SJSA1 (cell line): ENCODE measurements at places on chromosomes 13 and 19. TPM values are rescaled to one million over a fixed set of nuclear protein-coding genes. Genes with fewer than 3 reads are reported as not detected.

Gene CEACAM8
- total RNA-seq = not detected in 2 replicates

DNA sequence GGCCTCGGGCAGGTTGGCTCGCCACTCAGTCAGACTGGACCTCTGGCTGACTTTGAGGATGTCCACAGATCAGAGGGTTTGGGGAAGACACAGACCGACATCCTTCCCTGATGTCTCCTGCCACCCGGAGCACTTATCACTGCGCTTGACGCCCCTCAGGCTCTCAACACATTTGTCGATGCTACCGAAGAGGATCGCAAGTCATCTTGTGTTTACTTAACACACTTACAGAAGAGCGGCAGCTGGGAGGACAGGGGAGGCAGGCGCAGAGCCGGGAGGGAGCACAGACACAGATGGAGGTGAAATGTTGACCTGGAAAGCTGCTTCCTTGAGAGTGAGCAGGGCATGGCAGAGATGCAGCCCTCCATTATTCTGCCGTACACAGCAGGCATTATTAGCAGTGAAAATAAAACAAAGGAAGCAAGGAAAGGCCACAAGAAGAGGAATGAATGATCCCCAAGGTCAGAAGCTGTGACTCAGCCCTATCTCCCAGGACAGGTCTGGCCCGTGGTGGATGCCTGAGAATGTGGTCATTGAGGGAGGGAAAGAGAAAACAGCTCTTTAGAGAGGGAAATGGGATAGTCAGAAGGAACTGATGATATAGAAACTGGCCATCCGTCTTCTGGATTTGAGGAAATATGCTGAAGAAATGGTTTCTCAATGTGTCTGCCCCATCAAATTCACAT, 549.5 kb upstream of the ARGLU1 start:
- DNase-seq = no peak
- H3K4me1 ChIP-seq = no peaks in the 10 kb centered on the region
- H3K27ac ChIP-seq = no peak overlapping the region
- no peak overlapping the region for H3K4me3 ChIP-seq
- no peaks in the 10 kb centered on the region for H3K27me3 ChIP-seq

GRCh38 chr13:44425041-44425814, 51.6 kb downstream of the SERP2 start:
- DNase-seq = no peak
- H3K27ac ChIP-seq = no peak overlapping the region
- H3K4me1 ChIP-seq = no peaks in the 10 kb centered on the region; the same call in 1 of the 2 replicates
- no peaks in the 10 kb centered on the region for H3K27me3 ChIP-seq

- no peak overlapping the region for H3K27ac ChIP-seq
- no peak for DNase-seq
- no peaks in the 10 kb centered on the region for H3K4me1 ChIP-seq
- no peaks in the 10 kb centered on the region for H3K36me3 ChIP-seq
- no peak overlapping the region for H3K4me3 ChIP-seq
Measured at GRCh38 chr13:47326061-47326460, 429.2 kb upstream of the HTR2A start.

DNA sequence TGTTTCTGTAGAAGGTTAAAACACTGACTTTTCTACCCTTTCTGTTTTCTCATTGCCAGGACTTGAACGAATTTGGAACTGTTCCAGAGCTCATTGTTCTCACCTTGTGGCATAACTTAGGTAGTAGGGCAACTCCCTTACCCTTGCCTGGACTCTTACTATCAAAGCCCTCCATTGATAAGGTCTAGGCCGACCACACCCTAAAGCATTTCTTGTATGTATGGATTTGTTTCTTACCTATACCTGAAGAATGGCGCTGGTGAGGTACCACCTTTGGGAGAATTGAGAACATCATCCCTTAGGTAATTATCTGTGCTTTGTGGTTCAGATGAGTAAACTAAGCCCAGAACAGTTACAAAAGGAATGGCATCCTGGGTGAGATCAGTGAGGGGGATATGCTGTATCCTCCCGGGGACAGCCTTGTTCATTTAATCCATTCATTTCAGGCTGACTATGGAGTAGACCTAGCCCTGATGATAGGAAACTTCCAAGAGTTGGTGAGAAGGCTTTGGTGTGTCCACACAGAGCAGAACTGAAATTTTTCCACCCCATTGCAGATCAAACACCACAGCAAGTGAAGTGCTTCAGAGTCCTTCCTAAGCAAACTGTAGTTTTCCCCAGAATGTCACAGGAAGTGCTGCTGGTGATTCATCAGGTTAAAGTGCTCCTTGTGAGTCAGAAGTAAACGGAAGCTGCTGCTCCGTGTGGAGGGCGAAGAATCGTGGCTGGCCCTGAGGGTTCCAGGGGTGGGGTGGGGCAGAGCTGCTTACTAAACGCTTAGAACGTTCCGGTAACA, 113.0 kb downstream of the TEX26 start:
- DNase-seq = peak; percentile 92
- H3K27ac ChIP-seq = peak overlapping the region; percentile 84
- peaks cover 23% of the 10 kb centered on the region for H3K4me1 ChIP-seq

- no peak overlapping the region for H3K27ac ChIP-seq
- peaks cover 5% of the 10 kb centered on the region for H3K4me1 ChIP-seq
- H3K36me3 ChIP-seq = peaks cover 98% of the 10 kb centered on the region
Measured at GRCh38 chr19:14410091-14411051, 8.8 kb downstream of the DDX39A start.

Gene UPK1A
- total RNA-seq = not detected in 2 replicates

- H3K27ac ChIP-seq = no peak overlapping the region
- no peak for DNase-seq
- no peak overlapping the region for H3K4me3 ChIP-seq
- H3K36me3 ChIP-seq = peaks cover 89% of the 10 kb centered on the region
- peaks cover 21% of the 10 kb centered on the region for H3K4me1 ChIP-seq
- no peaks in the 10 kb centered on the region for H3K27me3 ChIP-seq
Measured at GRCh38 chr19:47142779-47143178, 12.1 kb downstream of the SAE1 start.

DNA sequence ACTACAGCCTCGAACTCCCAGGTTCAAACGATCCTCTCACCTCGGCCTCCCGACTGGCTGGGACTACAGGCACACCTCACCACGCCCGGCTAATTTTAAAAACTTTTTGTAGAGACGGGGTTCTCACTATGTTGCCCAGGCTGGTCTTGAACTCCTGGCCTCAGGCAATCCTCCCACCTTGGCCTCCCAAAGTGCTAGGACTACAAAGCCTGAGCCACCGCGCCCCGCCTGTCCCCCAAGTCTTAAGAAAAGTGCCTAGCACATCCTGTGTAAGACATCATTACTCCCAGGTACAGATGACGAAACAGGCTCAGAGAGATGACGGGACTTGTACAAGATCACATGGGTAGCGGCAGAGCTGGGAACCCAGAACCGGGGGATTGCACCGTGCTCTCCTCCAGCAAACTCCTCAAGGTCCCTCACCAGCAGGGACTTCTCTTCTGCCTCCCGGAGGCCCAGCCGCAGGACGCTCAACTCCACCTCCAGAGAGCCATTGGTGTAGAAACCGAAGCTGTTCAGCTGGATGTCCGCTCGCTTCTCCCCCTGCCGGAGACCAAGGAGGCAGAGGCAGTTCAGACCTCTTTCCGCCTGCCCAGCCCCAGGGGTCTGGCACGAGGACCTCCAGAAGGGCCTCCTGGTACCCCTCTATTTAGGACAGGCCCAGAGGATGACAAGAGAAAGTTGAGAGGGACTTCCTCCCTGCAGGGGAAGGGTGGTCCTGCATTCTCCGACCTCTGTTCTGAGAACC, 1.0 kb downstream of the GPR108 start:
- H3K36me3 ChIP-seq = peaks cover 16% of the 10 kb centered on the region; the same call in 1 of the 2 replicates
- H3K27ac ChIP-seq = 0 out of 2 replicates have a peak overlapping the region, but pooled peaks have one; percentile 84
- H3K27me3 ChIP-seq = no peaks in the 10 kb centered on the region
- H3K4me1 ChIP-seq = peaks cover 27% of the 10 kb centered on the region
- H3K4me3 ChIP-seq = peak overlapping the region; percentile 72

DNA sequence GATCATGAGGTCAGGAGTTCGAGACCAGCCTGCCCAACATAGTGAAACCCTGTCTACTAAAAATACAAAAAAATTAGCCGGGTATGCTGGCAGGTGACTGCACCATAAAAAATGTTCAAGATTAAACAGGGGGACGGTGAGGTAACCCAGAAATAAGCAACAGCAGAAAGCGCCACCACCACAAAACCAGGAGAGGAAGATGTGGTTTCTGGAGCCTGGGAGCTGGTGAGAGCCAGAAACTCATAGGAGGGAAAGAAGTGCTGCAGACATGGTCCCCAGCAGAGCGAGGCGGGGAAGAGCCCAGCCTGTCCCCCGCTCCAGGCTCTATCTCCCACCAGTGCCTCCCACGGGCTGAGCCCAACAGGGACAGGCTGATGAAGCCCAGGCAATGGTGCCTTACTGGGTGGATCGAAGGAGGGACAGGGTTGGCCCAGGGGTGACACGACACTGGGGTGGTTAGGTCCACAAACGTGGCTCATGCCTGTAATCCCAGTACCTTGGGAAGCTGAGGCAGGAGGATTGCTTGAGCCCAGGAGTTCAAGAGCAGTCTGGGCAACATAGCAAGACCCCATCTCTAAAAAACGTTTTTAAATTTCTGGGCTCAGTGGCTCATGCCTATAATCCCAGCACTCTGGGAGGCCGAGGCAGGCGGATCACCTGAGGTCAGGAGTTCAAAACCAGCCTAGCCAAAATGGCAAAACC, 19.0 kb downstream of the SPC24 start:
- H3K4me1 ChIP-seq = peaks cover 57% of the 10 kb centered on the region
- no peak overlapping the region for H3K4me3 ChIP-seq
- H3K36me3 ChIP-seq = peaks cover 24% of the 10 kb centered on the region
- H3K27me3 ChIP-seq = no peaks in the 10 kb centered on the region
- H3K27ac ChIP-seq = peak overlapping the region; percentile 100

Gene APLP1
- total RNA-seq = 11.1 and 11.6 TPM in 2 replicates

Gene ZNF470
- total RNA-seq = 0.60 and 2.3 TPM in 2 replicates

Gene MZT1
- total RNA-seq = 53.0 and 76.5 TPM in 2 replicates

Gene KLK6
- total RNA-seq = not detected in 2 replicates

- no peaks in the 10 kb centered on the region for H3K27me3 ChIP-seq
- H3K4me1 ChIP-seq = peaks cover 16% of the 10 kb centered on the region
- H3K27ac ChIP-seq = peak overlapping the region; percentile 78
- no peak overlapping the region for H3K4me3 ChIP-seq
- peak; percentile 89 for DNase-seq
- no peaks in the 10 kb centered on the region for H3K36me3 ChIP-seq
Measured at GRCh38 chr13:46354156-46355087, 32.6 kb downstream of the RUBCNL start.

DNA sequence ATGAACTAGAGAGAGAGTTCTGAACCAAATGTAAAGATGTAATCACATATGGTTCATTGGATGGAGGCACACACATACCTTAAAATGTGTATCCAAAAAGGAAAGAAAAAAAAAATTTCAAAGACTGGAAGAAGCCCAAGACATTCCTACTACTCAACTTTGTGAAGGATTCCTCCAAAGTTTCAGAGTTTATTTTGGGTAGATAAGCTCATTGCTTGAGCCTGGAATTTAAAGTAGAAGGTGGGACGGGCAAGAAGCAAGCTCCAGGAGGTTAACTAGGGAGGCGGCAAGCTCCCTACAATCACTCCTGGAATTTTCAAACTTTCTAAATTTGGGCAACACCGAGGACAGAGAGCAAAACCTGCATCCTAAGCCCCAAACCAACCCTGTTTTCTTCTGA, 1.9 kb downstream of the TSHZ3 start:
- peaks cover 23% of the 10 kb centered on the region for H3K36me3 ChIP-seq
- H3K4me1 ChIP-seq = peaks cover 19% of the 10 kb centered on the region
- peak overlapping the region; percentile 99 for H3K4me3 ChIP-seq

DNA sequence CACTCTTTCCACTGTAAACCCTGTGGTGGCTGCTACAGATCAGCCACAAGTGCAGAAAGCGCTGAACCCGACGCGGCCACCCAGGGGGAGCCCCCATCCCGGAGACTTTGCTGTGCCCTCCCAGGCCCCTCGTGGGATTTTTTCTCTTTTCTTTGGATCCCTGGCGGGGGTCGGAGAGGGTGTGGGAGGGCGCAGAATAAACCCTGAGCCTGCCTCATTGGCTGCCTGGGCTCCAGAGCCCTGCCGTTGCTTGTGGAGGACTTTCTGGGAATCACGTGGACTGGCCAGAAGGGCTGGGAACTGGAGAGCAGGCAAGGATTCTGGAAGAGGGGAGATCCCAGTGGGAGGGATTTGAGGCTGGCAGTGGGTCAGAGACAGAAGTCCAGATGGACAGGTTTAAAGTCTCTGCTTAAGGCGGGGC, 24.9 kb downstream of the GADD45B start:
- H3K27me3 ChIP-seq = no peaks in the 10 kb centered on the region
- H3K27ac ChIP-seq = peak overlapping the region; percentile 67
- no peaks in the 10 kb centered on the region for H3K36me3 ChIP-seq
- no peak overlapping the region for H3K4me3 ChIP-seq
- DNase-seq = peak; percentile 95
- H3K4me1 ChIP-seq = peaks cover 74% of the 10 kb centered on the region

- no peak overlapping the region for H3K27ac ChIP-seq
- peaks cover 14% of the 10 kb centered on the region for H3K36me3 ChIP-seq
- H3K27me3 ChIP-seq = no peaks in the 10 kb centered on the region
- H3K4me3 ChIP-seq = no peak overlapping the region
Measured at GRCh38 chr19:5205937-5206750, 134.5 kb downstream of the PTPRS start.

Gene ICAM5
- total RNA-seq = 0.38 and 0.79 TPM in 2 replicates

Gene KCNRG
- 1.9 TPM in 1 of 2 replicates, not detected in the other for total RNA-seq

DNA sequence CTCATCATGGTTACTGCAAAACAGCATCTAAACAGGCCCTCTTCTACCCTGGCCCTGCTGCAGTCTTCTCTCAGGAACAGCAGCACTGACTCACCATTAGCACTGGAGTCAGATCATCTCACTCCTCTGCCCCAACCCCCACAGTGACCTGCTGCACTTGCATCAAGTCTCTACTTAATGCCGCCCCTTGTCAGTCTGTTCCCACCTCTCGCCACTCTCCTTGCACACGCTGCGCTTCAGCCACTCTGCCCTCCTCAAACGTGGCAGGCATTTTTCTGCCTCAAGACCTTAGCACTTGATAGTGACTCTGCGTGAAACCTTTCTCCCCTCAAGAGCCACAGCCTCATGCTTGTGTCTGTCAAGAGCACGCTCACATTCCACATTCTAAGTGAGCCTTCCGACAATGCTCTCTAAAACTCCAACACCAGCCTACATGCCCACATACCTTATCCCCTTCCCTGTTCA, 22.1 kb downstream of the MIPEP start:
- no peak overlapping the region for H3K4me3 ChIP-seq
- no peak overlapping the region for H3K27ac ChIP-seq
- no peaks in the 10 kb centered on the region for H3K27me3 ChIP-seq
- H3K4me1 ChIP-seq = no peaks in the 10 kb centered on the region
- no peak for DNase-seq
